ENCODE measurements at places on chromosomes 1 and 21.

DNA sequence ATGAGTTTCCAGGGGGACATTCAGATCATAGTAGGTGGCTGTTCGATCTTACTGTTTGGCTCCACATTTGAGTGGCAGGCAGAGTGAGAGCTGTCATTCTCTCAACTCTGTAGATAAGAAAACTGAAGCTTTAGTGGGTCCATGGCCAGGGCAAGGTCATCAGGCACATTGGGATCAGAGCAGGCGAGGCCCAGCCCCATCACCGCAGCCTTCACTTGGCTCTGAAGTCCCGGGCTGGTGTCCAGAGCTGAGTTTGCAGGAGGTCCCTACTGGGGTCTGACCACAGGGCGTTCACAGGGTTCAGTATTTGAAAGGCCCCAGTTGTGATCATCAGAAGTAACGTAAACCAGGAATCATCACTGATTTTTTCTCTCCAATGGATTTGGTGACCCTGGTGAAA lies 76.7 kb downstream of the OBSCN start:
- DNase-seq = no peak

- no peak for DNase-seq
Observed at GRCh38 chr1:16175610-16176553, 20.0 kb upstream of the EPHA2 start.

DNA sequence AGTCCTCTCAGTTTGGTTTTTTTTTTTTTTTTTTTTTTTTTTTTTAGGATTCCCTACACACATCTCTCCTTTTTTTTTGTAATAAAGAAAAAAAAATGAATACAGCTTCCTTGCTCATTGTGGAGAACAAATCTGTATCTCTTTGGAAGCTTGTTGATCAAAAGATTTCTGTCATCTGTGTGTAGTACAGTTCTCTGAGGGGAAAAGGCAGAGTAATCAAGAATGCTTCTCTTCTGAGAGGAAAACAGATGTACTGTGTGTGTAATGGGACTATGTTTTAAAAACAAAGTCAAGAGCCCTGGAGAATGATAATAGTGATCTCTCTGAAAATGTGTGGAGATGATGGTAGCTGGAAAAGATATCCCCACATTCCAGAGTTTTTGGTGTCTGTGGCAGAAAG lies 16.5 kb upstream of the ROR1 start:
- DNase-seq = no peak

- peak; percentile 19 for DNase-seq
Observed at GRCh38 chr1:2801535-2802291, at the start of gene TTC34. Gene TTC34, minus strand, starts transcription at chr1:2801693. Its CDS starts 866 bp downstream, at chr1:2800827.

GRCh38 chr1:77085109-77085508 lies 134.1 kb downstream of the PIGK start:
- DNase-seq = no peak

DNA sequence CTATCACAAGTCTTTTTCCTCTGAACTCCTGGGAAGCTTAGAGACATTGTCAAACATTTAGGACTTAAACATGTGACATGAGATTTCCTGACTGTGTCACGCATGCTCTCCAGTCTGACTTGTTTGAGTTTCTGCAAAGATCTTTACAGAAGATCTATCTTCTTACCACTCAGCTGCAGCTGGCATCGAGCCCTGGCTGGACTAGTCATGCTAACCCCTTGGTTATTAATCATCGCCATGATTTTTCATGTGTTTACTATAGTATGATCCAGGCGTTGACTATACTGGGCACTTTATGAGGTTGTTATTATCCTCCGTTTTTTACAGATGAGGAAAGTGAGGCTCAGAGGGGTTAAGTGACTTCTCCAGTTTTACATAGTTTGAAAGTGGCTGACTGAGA lies 18.1 kb upstream of the IRF2BP2 start:
- DNase-seq = no peak

DNA sequence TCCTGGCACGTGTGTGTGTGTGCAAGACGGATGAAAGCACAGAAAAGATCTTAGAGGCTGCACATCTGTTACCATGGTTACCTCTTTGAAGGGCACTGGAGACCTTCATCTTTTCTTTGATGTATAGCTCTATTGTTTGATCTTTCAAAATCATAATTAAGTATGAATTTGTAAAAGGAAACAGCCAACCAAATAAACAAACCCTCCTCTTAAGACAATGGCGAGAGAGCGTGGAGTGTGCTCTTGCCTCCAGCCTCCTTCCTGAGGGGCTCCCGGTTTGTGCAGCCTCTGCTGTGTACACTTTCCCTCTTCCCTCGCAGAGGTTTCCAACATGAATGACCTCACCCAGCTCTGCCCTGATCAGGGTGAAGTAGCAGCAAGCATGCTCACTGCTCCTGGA lies 27.9 kb downstream of the CACNA1S start:
- DNase-seq = no peak

- peak; percentile 58 for DNase-seq
Observed at GRCh38 chr1:10909697-10910680, 102.5 kb upstream of the TARDBP start.

GRCh38 chr1:36106269-36106668 lies 17.6 kb downstream of the ADPRS start:
- no peak for DNase-seq

- DNase-seq = no peak
Observed at GRCh38 chr1:205700865-205701401, 20.6 kb upstream of the SLC45A3 start.

- no peak for DNase-seq
Observed at GRCh38 chr1:237861944-237862343, 28.8 kb downstream of the ZP4 start.

GRCh38 chr1:41454406-41454805 lies 30.1 kb downstream of the EDN2 start:
- no peak for DNase-seq

DNA sequence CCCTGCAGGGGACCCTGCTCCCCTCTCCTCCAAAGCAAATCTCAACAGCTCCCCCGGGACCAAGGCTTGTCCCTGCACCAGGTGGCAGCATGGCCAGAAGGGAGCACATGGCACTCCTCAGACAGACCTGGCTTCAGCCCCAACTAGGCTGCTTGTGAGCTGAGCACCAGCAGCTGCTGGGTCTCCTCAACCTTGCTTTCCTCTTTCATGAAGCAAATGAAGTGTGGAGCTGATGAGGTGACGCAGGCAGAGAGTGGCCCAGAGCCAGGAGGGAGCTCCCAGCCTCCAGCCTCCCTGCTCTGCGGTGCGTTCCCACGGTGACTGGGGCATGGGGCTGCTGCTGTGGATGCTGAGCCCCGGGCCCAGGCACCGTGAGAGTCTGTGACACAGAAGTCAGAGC lies 34.0 kb downstream of the MEGF6 start:
- DNase-seq = no peak

DNA sequence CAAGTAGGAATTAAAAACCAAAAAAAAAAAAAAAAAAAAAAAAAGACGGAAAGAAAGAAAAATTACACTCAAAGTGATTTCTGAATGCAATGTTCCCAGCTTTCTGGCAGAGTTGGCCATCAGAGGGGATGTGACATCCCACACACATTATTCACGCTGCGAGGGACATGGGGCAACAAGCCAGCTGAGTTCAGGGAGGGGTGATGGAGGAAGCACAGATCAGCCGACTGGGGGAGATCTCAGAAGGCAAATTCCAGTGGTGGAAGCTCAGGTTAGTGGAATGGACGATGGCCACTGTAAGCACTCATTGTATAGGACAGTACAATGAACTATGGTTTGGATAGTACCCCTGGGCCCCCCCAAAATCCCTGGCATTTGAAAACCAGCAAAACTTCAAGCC lies 311.9 kb downstream of the PCP4 start:
- no peak for DNase-seq

- DNase-seq = no peak
Observed at GRCh38 chr1:204127597-204128242, 24.1 kb downstream of the ETNK2 start.

GRCh38 chr21:36821032-36821299 lies 122.1 kb downstream of the SIM2 start:
- no peak for DNase-seq

- no peak for DNase-seq
Observed at GRCh38 chr1:152741656-152742055, 16.2 kb upstream of the KPRP start.
